WTC11 (cell line): ENCODE measurements at places on chromosomes 3 and 15.

DNA sequence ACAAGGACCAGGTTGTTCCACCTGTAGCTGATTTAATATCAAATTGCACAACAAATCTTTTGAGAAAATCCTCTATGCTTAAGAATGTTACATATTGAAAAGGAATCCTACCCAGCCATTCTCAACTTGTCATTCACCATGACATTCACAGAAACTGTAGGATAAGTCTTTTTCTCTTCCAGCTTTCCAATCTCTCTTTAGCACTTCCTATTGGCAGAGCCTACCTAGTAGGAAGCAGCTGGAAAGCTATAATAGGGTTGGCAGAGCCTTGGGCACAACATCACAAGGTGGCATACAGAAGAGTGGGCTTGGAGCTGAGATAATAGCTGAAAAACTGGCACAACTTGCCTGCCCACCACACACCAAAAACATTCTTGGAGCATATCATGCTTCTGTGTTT, 67.3 kb upstream of the NUDT16 start:
- DNase-seq: no peak

DNA sequence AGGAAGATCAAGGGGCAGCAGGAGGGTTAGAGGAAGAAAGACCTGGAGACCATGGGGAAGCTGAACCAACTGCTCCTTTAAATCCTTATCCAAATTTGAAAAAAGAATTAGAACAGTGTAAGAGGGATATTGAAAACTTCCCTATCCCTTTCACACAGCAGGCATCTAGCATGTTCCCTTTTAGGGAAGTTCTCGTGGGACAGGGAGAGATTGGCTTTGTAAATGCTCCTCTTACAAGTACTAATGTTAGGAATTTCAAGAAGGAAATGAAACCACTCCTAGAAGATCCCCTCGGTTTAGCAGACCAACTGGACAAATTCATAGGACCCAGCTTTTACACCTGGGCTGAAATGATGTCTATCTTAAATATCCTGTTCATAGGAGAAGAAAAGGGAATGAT, 41.5 kb downstream of the PPCDC start:
- no peak for DNase-seq

DNA sequence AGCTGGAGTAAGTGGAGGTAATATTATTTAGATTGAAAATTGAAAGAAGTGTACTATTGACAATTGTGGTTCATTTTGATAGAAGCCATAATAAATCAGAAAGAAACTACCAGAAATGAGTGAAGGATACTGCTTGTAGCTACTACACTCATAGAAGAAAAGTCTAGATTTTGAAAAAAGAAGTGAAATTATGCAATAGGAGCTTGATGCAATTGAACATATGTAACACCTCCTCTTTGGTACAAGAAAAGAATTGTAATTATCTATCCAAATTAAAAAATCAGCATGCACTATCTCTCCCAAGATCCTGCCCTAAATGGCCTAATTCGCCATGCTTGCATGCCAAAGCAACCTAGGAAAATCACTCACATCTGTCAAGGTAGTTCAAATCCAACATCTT, 51.1 kb upstream of the CD200R1L start:
- DNase-seq: no peak

DNA sequence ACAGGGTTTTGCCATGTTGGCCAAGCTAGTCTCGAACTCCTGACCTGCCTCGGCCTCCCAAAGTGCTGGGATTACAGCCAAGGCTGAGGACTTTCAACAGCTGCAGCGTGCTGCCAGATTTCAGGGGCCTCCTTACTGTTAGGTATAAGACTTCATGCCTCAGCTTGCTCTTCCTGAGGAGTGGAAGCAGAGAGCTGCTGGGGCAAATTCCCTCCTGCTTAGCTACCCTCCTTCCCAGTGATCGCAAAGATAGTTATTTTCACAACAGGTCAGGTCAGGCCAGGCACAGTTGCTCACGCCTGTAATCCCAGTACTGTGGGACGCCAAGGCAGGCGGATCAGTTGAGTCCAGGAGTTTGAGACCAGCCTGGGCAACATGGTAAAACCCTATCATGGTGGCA, 2.6 kb upstream of the CPNE9 start:
- DNase-seq: no peak

DNA sequence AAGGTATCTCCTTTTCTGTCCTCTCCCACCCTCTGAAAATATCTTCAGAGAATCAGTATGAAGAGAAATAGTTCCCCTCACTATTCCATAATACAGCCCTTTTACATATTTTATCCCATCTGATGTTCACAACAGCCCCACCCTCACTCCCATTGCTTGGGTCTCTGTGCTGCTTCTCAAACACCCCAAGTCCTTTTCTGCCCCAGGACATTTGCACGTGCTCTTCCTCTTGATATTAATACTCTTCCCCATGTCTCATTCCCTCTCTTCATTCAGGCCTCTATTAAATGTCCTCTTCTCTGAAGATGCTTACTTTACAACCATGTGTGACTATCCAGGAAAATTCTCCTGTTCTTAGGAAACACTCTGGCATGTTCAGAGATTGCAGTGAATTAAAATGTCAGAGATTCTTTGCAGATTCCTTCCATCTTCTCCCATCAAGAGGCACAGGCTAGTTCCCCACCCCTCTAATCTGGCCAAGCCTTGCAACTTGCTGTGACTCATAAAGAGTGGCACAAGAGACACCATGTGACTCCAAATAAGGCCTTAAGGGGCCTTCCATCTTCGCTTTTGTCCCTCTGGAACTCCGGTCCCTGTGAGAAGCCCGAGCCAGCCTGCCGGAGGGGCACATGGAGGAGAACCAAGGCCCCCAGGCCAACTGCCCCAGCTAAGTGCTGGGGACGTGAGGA, 128.5 kb downstream of the CHSY1 start:
- no peak for DNase-seq

DNA sequence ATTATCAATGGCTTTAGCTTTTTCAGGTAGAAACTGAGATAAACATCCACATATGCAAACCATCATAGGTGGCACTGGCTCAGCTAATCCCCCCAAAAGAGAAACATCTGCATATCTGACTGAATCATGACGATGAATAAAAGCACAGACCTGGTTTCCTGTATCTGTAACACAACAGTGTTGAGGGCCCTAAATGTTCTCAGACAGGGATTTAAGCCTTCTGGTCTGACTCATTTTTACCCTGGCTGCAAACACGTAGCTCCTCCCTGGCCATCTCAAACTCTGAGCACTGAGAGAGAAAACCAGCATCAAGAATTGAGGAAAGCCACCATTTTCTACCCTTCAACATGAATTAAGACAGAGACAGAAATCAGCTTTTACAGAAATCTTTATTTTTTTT, 35.2 kb downstream of the GLB1 start:
- no peak for DNase-seq

DNA sequence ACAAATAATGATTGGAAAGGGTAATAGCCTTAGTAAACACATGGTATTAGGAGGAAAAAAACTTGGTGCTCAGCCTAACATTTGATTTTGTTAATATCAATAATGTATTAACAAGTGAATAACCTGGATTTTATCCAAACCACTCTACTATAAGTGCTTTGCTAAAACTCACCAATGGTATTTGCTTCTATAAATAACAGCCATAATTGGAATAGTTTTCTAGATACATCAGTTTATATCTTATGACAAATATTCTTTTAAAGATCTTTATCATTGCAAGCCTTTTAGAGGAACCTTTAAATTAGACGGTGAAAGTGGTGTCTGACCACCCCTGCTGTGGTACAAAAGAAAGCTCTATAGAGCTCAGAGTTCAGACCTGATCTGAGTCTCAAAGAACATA, 123.9 kb downstream of the SHOX2 start:
- DNase-seq: no peak

DNA sequence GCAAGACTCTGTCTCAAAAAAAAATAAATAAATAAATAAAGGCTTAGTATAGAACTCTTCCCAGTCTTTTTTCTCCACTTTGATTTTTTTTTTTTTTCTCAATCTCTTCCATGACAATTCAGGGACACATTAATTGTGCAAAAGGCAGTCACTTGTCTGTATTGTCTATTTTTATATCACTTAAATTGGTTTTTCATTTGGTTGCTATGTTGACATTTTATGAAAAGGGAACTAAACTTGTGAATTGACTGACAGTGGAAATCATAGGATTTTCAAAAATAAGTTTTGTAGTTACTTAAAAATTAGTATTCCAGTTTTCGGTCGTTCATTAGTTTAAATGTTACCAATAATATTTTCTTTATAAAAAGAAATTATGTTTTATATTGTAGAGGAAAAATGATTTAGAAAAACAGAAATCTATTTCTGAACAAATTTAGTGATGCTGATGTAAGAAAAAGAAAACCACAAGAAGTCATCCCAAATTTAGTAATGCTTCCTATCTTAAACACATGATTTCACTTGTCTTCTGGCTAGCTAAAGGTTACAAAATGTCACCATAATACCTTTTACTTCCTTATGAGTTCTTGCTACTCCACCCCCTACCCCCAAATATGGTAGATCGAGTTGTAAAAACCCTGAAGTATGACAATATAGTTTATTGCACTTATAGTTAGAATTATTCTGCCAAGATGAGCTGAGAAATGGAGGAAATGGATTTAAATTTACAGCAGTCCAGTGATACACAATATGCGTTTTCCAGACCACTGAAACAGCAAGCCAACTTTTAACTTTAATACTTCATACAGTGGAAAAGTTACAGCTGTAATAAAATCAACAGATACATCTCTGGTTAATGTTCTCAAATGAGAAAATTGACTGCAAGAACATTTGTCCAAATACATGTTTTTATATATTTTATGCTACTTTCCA, 37.0 kb downstream of the PPARG start:
- DNase-seq: no peak

DNA sequence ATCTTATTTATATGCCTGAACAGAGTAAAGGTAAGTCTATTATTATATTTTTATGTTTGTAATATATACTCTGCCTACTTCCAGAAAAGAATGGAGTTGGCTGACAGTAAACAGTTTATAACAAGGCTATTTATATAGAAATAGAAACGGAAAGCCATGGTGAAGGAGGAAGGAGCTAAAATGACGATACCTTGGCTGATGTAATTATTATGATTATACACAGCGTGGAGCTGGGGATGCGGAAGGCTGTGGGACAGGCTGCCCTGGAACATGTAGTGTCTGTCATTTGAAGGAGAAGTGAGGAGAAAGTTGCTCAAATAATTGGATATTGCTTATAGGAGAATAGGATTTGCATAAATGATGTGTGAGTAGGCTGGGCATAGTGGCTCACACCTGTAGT, 37.8 kb downstream of the CEMIP start:
- no peak for DNase-seq

GRCh38 chr3:154180836-154181691, 59.9 kb downstream of the ARHGEF26 start:
- no peak for DNase-seq

GRCh38 chr15:62068071-62068809, 1.5 kb downstream of the C2CD4A start:
- peak; percentile 67 for DNase-seq

- peak; percentile 53 for DNase-seq
Measured at GRCh38 chr15:90873998-90874605, 5.7 kb downstream of the FURIN start.

- peak; percentile 83 for DNase-seq
Measured at GRCh38 chr15:50876989-50877360, 31.5 kb upstream of the AP4E1 start.

DNA sequence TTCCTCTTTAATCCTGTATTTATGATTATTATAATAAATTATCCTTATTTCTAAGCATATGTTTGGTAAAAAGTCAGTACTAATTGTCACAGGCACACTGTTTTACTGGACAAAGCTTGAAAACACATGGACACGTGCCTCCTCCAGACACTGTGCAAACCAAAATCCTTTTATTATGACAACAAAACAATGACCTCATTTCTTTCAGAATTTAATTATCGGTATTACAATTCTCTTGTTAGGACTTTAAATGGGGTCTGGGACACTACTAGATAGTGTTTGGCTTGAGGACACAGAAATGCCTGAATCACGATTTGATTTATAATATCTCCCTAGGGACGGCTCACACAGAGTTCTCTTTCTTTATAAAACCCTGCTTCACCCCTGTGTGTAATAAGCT, 107.3 kb upstream of the IGSF10 start:
- no peak for DNase-seq

- no peak for DNase-seq
Measured at GRCh38 chr15:66241087-66241907, 12.3 kb downstream of the MEGF11 start.
